Stimulated activated CD8-positive, alpha-beta memory T cell treated with anti-CD3 and anti-CD28 coated beads, Interleukin-4, amount 100 ng/mL, for 4 hours (primary cell): ENCODE measurements at places on chromosomes 2 and 18.

- DNase-seq = no peak
Measured at GRCh38 chr2:190853531-190854383, 26.9 kb upstream of the GLS start.

DNA sequence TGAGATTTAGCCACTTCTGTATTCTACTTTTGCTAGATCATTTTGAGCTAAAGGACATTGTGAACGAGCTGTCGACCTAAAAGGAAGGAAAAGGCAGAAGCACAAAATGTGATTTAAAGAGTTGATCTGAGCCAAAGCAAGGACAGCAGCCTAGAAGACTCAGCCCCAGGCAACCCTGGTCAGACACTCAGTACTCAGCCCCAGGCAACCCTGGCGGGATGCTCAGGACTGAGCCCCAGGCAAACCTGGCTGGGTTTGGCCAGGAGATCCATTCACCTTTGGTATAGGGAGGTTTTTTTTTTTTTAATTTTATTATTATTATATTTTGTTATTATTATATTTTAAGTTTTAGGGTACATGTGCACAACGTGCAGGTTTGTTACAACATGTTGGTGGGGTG lies 34.3 kb upstream of the PXDN start:
- DNase-seq = no peak

- no peak for DNase-seq
Measured at GRCh38 chr2:133485868-133486267, 82.4 kb downstream of the NCKAP5 start.

DNA sequence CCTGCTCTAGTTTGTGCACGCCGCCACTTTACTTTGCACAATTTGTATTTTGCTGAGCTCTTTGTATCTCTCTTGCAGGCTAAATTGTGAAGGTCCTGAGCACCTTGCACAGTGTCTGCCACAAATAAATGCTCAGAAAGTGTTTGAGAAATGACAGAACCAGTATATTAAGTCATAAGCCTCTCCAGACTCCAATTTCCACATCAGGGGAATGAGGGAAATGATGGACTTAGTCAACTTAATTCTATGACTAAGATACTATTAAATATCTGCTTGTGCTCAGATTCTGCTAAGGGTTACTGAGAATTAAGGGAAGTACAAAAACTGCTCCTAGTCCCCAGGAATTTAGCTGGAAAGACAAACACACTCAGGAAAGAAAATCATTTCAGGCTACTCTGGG lies 239.1 kb upstream of the SLC14A2 start:
- DNase-seq = no peak

GRCh38 chr2:23925702-23926289 lies 1.1 kb downstream of the ATAD2B start:
- DNase-seq = peak; percentile 30

- DNase-seq = peak; percentile 43
Measured at GRCh38 chr2:10654069-10654468, 35.7 kb downstream of the NOL10 start.

- no peak for DNase-seq
Measured at GRCh38 chr2:150109912-150110311, 377.6 kb downstream of the RND3 start.

GRCh38 chr2:182868054-182868796 lies 1.8 kb upstream of the FRZB start:
- DNase-seq = no peak

- no peak for DNase-seq
Measured at GRCh38 chr2:3222636-3223035, 155.0 kb downstream of the EIPR1 start.

DNA sequence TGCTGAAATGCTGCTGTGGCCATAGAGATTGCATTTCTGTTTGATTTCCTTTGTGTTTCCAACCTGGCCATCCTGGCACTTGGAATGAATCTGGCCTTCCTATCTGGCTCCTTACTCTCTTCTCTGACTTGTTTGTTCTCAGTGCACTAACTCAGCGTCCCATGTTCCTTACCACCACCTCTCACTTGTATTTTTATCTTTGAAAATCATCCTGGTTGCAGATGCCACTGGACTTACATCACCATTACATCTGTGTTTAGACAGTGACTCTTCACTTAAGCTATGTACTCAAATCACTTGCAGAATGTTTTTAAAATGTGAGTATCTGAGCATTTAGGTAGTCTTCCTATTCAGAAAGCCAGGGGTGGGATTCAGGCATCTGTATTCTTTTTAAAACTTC lies 239.5 kb downstream of the WDR7 start:
- DNase-seq = no peak

DNA sequence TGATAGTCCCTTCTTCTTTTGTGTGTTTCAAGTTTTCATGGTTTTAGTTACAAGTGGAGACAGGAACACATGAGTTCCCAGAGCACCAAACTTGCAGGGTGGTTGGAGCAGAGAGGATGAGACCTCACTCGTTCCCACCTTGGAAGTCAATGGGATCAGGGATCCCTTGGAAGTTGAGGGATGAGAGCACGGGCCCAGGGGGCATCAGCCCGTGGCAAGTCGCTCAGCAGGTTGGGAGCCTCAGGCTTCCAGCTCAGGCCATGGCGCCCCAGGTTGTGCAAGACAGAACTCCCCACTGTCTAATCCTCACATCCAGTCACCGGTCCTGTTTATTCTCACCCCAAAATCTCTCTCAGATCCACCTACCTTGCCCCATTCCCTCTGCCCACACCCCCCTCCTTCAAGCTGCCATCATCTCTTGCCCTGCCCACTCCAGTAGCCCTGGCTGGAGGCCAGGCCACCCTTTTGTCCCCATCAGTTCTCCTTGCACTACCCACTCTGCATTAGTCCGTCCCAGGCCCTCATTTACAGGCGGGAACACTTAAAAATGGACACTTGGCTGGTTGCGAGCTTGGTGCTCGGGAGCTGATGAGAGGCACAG lies 37.6 kb upstream of the FOSL2 start:
- no peak for DNase-seq

- no peak for DNase-seq
Measured at GRCh38 chr18:79754022-79754761, 43.5 kb upstream of the KCNG2 start.
